ENCODE measurements at places on chromosomes 5 and 9.

- no peak for DNase-seq
These were observed 171.1 kb upstream of the SMIM23 start for GRCh38 chr5:171614511-171614910.

DNA sequence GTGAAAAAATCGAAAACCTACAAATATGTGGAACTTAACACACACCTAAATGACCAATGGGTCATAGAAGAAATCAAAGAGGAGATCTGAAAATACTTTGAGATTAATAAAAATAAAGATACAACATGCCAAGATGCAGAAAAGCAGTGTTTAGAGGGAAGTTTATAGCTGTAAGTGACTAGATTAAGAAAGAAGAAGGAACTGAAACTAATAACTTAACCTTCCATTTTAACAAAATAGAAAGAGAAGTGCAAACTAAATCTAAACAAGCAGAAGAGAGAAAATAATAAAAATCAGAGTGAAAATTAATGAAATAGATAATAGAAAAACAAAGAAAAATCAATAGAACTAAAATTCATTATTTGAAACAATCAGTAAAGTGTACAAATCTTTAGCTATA lies 103.0 kb upstream of the MAMDC2 start:
- no peak for DNase-seq

GRCh38 chr5:115507681-115508080 lies 36.9 kb downstream of the FEM1C start:
- peak; percentile 38 for DNase-seq

- DNase-seq, result peak; percentile 97
These were observed 1.1 kb downstream of the LURAP1L start for GRCh38 chr9:12775679-12776512.

GRCh38 chr5:180040287-180041214 lies 31.0 kb downstream of the RNF130 start:
- peak; percentile 42 for DNase-seq

GRCh38 chr5:89444088-89444487 lies 561.1 kb upstream of the MEF2C start:
- DNase-seq, result no peak

GRCh38 chr5:125530833-125531615 lies 784.6 kb upstream of the ZNF608 start:
- DNase-seq, result no peak

- no peak for DNase-seq
These were observed 280.4 kb downstream of the ZSWIM6 start for GRCh38 chr5:61612431-61612830.

DNA sequence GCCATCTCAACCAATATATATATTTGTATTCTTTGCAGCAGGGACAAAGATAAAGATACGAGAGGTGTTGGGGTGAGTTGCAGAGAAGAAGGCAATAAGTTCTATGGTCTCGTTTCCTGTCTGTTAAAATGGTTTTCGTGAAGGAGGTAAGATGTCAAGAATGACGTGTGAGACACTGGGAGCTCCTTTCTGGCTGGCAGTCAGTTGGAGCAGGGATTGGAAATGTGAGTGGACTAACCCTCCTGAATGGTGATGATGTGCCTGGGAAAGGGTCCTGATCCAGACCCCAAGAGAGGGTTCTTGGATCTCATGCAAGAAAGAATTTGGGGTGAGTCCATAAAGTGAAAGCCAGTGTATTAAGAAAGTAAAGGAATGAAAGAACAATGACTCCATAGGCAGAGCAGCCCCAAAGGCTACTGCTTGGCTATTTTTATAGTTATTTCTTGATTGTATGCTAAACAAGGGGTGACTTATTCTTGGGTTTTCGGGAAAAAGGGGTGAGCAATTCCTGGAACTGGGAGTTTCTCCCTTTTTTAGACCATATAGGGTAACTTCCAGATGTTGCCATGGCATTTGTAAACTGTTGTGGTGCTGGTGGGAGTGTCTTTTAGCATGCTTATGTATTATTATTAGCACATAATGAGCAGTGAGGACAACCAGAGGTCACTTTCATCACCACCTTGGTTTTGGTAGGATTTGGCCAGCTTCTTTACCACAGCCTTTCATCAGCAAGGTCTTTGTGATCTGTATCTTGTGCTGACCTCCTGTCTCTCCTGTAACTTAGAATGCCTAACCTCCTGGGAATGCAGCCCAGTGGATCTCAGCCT lies 53.7 kb downstream of the SPATA31C2 start:
- peak; percentile 44 for DNase-seq

DNA sequence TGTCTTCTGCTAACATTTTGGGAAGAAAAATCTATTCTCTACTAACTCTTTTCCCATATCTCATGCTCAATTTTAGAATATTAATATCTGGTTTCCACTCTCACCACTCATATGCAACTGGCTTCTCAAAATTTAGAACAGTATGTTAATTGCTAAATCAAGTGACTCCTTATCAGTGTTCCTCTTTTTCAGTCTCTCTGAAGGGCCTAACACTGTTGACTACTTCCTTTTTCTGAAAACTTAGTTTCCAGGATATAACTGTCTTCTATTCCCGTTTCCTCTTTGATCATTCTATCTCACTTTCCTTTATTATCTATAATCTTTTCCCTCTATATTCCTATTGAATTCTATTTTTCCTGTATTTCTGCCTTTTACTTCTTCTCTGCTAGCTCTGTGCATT lies 1717.2 kb upstream of the C9orf72 start:
- no peak for DNase-seq

GRCh38 chr9:96509848-96510247 lies 59.9 kb downstream of the HABP4 start:
- no peak for DNase-seq

GRCh38 chr9:106085479-106085878 lies 391.1 kb downstream of the TMEM38B start:
- no peak for DNase-seq
